NCI-H2081 (cell line): ENCODE measurements at places on chromosomes 16 and 17.

DNA sequence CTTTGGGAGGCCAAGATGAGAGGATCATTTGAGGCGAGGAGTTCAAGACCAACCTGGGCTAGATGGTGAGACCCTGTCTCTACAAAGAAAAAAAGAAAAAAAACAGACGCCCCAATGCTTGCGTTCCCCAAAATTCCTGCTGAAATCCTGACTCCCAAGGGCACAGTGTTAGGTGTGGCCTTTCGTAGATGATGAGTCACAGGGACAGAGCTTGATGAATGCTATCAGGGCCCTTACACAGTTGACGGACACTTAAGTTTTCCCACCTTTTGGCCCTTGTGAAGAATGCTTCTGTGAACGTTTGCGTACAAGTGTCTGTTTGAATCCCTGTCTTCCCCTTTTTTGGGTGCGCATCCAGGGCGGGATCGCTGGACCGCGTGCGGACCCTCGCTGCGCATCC, 16.5 kb upstream of the ZNF750 start:
- no peak for DNase-seq

- DNase-seq, result no peak
Measured at GRCh38 chr17:3647769-3648555, 11.4 kb downstream of the CTNS start.

DNA sequence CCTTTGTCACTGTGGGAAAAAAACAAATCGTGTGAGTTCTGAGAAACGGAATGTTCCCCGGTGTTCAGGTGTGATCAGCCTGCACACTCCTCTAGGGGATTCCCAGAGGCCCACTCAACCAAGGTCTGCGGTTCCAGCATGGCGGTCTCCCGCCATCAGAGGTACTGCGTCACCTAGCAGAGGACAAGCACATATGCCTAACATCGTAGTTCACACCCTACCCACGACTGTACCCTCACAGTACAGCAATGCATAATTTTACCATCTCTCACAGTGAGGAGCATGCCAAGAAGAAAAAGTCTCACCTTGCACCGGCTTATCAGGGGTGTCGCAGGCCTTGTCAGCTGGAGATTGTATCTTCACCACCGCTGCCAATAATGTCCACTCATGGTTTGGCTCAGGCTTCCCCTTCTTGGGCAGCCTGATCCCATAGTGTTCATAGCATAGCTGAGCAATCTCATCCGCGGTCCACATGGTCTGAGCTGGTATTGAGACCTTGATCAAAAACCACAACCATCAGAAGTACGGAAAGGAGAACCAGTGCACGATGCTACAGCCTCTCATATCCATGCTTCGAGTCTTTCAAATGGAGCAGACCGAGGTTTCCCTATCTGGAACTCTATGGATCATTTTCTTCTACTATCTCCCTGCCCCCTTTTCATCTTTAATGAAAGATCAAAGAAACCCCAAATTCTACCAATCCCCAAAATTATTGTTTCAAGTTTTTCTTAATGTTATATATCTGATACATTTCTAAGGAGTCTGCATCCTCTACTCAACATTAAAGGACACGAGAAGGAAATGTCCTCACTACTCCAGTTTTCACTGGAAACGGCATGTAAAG, 2.5 kb downstream of the ADAT1 start:
- DNase-seq, result no peak

GRCh38 chr17:20053361-20053964, 44.3 kb downstream of the SPECC1 start:
- no peak for DNase-seq

- DNase-seq, result no peak
Measured at GRCh38 chr16:53704445-53704813, 473 bp downstream of the FTO start.

- no peak for DNase-seq
Measured at GRCh38 chr16:66996983-66997358, 8.6 kb downstream of the CES4A start.

- DNase-seq, result no peak
Measured at GRCh38 chr17:43308999-43309398, 75.2 kb upstream of the RNU2-1 start.

DNA sequence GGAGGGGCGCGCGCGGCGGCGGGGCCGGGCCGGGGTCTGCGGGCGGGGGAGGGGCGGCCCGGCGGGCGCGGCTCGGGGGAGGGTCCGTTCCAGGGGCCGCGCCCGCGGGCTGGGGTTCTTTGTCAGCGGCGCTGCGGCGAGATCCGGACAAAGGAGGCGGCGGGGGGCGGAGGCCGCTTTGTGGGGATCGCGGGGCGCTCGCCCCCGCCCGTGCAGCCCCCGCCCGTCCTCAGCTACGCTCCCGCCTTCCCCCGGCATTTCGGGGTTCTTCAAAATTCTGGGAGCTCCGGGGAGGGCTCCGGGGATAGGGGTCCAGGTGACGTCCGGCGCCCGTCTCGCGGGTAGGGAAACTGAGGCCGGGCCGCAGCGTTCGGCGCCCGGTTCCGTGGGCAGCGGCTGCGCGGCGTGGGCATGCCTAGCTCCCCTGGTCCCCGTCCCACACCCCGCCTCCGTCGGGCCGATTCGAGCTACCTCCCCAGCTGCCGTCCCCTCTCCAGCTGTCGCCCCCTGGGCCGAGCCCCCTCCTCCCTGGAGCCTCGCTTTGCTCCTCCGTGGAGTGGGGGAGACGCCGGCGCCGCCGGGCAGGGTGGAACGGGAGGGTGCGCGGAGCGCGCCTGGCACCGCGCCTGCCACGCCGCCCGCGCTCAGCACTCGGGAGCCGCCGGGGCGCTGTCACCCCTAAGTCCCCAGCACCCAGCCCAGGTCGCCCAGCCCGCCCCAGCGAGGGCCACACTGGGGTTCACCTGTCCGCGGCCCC, 546 bp downstream of the SNN start:
- DNase-seq, result no peak

DNA sequence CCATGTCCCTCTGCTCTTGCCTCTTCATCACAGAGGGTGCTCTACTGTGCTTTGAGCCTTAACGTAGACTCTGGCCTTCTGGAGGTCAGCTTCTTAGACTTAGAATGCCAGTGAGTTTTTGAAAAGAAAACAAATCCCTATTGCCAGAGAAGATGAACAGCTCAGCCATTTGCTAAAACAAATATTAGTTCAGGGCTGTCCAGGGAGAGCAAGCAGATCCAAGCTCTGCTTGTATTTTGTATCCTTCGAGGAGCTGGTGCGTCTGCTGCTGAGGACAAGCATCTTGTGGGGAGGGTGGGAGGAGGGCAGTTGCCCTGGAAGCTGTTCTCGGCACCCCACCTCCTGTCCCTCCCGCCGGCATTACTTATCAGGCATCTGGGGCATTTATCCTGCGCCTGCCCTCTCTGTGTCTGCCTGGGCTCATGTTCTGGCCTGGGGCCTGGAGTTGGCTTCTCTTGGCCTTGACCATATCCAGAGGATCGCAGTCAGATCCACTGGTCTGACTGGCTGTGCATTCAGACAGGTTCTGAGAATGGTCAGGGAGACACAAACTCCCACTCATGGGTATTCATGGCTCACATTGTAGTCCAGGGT, 173.1 kb upstream of the NLRP1 start:
- no peak for DNase-seq

GRCh38 chr17:7997186-7997585, 5.2 kb upstream of the GUCY2D start:
- DNase-seq, result no peak

DNA sequence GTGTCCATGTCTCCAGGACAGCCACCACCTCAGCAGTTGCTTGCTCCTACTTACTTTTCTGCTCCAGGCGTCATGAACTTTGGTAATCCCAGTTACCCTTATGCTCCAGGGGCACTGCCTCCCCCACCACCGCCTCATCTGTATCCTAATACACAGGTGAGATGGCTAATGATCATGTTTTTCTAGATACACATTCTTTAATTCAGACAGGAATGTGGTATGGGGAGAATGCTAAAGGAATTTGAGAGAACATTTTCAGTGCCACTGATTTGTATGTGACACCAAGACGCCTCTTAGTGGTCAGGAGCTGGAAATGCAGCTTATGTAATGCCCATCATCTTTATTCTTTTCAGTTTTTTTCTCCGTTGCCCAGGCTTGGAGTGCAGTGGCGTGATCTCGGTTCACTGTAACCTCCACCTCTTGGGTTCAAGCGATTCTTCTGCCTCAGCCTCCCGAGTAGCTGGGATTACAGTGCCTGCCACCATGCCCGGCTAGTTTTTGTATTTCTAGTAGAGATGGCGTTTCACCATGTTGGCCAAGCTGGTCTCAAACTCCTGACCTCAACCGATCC, 8.9 kb upstream of the RAPGEFL1 start:
- peak; percentile 36 for DNase-seq

DNA sequence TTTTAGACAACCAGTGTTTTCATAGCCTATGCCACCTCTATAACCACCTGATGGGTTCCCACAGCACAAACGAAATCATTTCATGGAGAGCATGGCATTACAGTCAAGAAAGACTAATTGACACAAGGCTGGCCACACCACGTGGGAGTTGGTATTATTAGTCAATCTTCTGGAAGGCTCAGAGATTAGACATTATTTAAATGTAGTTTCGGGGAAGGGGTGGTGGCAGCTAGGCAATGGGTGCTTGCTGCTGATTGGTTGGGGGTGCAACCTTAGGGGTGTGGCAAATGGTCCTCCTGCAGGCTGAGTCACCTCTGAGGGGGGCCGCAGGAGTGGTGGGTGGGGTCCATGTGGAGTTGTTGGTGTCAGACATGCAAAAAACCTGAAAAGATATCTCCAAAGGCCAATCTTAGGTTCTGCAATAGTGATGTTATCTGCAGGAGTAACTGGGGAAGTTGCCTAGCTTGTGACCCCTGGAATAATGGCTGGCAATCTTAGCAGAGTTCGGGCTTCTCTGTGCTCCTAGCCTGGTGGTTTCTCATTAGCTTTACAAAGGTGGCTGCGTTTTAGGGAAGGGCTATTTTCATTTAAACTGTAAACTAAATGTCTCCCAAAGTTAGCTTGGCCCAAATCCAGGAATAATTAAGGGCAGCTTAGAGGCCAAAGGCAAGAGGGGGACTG, 4.6 kb downstream of the TEN1 start:
- no peak for DNase-seq

DNA sequence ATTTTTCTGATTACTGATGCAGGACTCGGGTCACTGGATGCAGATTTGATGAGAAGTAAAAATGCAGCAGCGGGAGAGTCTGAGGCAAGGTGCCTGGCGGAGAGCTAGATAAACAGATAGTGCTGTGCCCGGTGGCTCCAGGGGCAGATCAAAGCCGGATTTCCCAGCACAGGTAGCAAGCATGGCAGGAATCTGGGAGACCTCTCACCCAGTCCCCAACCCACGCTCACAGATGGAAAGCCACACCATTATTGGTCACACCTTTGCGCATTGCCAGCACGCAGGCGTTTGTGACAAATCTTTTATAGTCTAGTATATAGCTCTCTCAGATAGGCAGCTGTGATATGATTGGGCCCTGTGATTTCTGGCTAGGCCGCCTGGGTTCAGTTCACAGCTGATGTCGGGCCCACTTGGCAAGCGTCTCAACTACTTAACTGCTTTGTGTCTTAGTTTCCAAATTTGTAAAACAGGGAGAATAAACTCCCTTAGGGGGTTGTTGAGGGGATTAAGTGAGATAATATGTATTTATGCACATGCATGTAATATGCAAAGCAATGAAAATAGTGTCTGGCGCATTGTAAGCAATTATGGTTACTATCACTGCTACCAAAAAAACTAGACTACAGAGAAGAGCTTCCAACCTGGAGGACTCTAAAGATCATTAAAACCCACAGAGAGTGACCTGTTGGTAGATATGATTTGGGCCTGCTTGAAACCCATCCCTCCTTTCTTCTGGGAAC, 42.0 kb upstream of the NFAT5 start:
- no peak for DNase-seq

GRCh38 chr16:2779978-2780898, 3.2 kb upstream of the ELOB start:
- no peak for DNase-seq

DNA sequence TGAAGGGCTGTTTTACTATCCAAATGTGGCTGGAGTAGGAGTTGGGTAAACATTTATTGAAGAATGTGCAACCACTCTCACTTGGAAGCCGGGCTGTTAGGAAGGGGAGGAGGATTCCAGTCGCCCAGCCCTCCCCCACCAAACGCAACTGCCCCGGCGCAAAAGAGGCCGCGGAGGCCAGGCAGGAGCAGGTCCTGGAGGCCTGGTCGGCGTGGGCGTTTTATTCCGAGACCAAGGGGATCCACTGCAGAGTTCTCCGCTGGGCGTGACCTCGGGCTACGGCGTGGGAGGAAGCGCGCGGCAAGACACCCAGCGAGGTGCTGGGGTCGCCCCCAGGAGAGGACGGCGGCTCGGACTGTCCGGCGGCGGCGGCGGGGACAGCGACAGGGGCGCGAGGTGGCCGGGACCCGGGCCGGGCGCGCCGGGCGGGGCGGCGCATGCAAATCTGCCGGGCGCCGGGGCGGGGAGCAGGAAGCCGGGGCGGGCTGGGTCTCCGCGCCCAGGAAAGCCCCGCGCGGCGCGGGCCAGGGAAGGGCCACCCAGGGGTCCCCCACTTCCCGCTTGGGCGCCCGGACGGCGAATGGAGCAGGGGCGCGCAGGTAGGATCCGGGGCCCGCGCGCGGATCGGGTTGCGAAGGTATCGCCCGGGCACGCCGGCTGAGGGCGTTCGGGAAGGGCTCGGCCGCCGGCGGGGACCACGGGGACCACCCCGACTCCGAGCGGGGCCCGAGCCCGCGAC, at the start of gene IL4R:
TSS of gene IL4R (plus strand) at position 553 of the 739 bp plus-strand sequence. CDS start 26,230 bp downstream, outside the sequence.
- DNase-seq, result no peak

GRCh38 chr17:79862771-79863440, 23.7 kb upstream of the CBX4 start:
- DNase-seq, result no peak

GRCh38 chr16:53510704-53511070, 7.7 kb upstream of the AKTIP start:
- DNase-seq, result no peak

GRCh38 chr17:49255125-49255524, 24.5 kb upstream of the PHOSPHO1 start:
- no peak for DNase-seq

- DNase-seq, result no peak
Measured at GRCh38 chr16:17691899-17692176, 221.1 kb upstream of the XYLT1 start.

GRCh38 chr16:30786115-30786935, 680 bp downstream of the ZNF629 start:
- no peak for DNase-seq

DNA sequence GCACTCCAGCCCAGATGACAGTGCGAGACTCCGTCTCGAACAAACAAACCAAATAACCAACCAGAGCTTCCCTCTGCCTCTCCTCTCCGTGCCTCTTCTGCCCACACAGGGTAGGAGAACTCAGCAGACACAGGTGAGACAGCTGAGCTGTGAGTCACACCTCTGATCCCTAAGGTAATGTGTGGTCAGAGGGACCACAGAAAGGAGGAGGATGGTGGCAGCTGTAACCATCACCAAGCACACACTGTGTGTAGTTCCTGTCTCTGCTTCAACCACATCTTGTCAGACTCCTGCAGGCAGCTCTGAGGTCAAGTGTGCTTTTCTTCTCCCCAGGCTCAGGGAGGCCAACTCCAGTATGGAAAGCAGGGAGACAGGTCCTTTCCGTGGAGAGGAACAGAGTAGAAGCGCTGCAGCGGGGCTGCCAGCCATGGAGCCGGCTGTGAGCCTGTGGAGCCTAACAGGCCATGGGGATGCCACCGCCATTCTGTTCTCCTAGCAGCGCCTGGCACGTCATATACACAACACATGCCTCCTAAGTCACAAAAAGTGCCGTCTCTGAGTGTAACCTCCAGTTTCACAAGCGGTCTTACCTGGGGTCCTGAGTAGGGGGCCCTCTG, 7.1 kb downstream of the NUDT16L1 start:
- DNase-seq, result no peak

GRCh38 chr16:65118871-65119270, 3.0 kb downstream of the CDH11 start:
- DNase-seq, result no peak

- DNase-seq, result no peak
Measured at GRCh38 chr16:53816211-53816836, 112.4 kb downstream of the FTO start.

- no peak for DNase-seq
Measured at GRCh38 chr16:9192746-9193145, 101.3 kb downstream of the HAPSTR1 start.
